Central memory CD8-positive, alpha-beta T cell (primary cell): ENCODE measurements at places on chromosomes 2 and 18.

- DNase-seq = no peak
Measured at GRCh38 chr2:161384864-161385263, 31.2 kb upstream of the TBR1 start.

GRCh38 chr2:165539985-165540384, 70.5 kb downstream of the CSRNP3 start:
- DNase-seq = no peak

DNA sequence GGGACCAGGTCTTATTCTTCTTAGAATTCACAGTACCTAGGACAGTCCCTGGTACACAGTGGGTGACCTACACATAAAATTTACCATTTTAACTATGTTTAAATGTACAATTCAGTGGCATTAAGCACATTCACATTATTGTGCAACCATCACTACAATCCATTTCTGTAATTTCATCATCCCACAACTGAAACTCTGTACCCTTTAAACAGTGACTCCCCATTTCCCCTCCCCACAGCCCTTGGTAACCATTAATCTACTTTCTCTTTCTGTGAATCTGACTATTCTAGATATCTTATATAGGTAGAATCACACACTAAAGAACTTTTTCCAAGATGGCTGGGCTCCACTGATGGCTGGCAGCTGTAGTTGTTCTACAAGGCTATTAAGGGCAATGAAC, 41.6 kb downstream of the GFPT1 start:
- DNase-seq = no peak

DNA sequence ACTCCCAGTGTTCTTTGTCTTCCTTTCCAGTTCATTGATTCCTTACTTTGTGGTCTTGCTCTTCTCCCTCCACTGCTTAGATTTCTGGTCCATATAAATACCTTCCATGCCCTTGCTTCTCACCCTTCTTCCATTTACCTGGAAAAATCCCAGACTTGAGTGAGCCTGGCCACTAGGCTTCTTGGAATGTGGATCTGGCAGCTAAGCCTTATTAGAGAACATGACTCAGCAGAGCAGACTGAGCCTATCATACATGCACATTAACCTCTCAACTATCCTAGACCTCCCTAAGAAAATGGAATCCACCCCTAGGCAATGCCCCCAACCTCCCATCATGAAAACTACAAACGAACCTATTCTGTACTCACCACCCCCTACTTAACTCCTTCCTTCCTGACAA, 127.7 kb downstream of the RHBDD1 start:
- DNase-seq = no peak

DNA sequence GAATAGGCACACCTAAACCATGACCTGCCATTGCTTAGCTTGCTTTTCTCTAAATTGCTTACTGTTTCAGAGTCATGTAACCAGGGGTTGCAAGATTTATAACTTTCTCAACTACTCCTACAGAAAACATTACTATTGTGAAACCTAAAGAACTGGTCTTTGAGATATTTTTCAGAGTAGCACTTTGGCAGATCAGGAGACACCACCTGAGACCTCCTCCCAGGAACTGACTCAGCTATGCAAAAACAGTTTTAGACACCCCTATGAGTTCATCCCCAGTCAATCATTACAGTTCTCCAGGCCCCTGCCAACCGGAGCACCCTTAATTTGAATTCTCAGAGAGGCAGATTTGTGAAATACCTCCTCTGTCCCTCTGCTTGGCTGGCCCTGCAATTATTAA, 80.3 kb downstream of the MBOAT2 start:
- DNase-seq = no peak

DNA sequence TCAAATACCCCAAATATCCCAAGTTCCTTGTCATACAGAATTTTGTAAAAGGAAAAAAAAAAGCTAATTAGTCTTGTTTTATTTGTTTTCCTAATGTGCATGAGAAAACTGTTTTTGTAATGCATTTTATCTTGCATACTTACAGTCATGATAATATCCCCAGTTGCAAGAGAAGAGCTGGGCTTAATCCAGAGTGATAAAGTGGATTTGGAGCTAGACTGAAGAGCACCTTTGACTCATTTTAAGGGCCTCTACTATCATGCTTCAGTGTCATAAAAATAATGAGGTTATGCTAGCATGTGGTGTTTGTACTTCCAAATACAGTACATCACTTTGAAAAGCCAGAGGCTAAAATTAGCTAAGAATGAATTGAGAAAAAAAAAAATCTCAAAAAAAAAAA, 26.4 kb downstream of the ARHGAP15 start:
- no peak for DNase-seq

- DNase-seq = no peak
Measured at GRCh38 chr2:47651296-47651695, 131.6 kb upstream of the MSH6 start.
